BE2C (cell line): ENCODE measurements at places on chromosomes 2 and 18.

GRCh38 chr2:116732322-116732721 lies 1082.2 kb upstream of the DDX18 start:
- DNase-seq, result no peak

- no peak for DNase-seq
These were observed 31.3 kb downstream of the LANCL1 start for GRCh38 chr2:210445116-210445707.

DNA sequence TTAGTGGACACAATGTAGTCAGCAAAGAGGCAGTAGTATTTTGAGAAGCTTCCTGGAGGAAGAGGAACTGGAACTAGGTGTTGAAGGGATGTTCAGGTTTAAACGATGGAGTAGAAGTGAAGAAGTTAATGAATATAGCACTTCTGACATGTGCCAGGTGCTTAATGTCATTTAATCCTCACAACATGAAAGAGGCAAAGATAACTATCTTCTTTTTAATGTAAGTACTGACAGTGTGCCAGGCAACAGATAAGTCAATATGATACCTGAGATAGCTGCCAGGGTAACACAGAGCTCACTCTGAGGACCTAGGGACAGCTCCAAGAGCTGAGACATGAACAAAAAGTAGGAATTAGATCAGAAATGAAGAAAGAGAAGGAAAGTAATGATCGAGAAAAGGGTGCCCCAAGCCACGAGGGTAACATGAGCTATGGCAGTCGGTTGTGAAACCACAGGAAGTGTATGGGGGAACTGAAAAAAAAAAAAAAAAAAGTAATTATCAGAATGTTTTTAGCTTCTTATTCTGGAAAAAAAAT lies 140.7 kb downstream of the RNF144A start:
- no peak for DNase-seq

DNA sequence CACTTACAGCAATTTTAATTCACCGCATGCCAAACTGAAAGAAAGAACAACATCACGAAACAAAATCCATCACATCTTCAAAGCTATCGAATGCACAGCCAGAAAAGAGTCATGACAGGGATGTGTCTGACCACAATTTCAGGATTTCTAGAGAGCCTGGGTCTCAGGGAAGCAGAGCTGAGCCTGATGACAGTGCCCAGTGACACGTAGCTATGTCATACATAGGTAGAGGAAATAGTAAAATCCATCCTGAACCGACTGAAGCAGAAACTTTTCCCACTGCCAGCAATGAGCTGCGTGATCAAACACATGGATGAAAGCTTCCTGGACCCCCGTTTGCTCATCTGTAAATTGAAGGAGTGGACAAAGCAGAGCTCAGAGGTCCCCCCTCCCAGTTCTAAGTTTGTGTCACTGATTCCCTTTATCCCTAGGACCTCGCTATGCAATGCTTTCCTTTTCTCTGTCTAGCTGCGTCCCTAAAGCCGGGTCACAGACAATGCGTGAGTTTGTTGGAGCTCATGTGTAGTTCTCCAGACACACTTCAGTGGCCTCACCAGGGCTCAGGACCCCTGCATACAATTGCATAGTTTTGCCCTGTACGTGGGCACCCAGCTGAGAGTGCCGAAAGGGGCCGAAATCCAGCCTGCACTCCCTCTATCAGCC lies 37.6 kb downstream of the CCBE1 start:
- no peak for DNase-seq

- no peak for DNase-seq
These were observed 61.0 kb downstream of the TSPYL6 start for GRCh38 chr2:54194761-54195750.

- no peak for DNase-seq
These were observed 19.4 kb downstream of the TOGARAM2 start for GRCh38 chr2:29000481-29000880.

DNA sequence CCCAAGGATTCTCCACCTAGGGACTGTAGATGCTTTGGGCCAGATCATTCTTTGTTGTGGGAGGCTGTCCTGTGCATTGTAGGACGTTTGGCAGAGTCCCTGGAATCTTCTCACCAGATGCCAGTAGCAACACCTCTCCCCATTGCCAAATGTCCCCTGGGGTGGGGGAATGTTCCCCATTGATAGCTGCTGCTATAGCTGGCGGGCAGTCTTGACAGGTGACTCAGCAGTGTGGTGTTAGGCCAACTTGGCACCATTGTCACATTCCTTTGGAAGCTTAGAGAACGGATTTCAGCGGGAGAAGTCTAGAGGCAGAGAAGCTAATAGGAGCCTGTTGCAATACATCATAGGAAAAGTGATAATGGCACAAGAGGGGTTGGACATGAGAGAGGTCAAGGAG lies 495.7 kb upstream of the SMIM21 start:
- DNase-seq, result no peak

DNA sequence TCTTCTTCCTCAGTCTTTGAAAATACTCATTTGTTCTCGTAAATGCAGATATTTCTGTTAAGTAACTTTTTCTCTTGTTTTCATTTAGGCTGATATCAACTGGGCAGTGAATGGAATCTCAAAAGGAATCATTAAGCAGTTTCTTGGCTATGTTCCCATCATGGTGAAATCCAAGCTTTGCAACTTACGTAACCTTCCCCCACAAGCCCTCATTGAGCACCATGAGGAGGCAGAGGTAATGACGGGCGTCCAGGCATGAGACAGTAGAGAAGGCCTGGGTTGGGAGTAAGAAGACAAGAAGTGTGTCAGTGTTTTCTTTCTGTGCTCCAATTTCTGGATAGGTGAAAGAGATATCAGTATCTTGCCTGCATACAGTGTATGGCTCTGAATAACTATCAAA lies 5.1 kb downstream of the POLR1B start:
- no peak for DNase-seq

GRCh38 chr18:74351354-74351753 lies 35.7 kb downstream of the C18orf63 start:
- no peak for DNase-seq

- no peak for DNase-seq
These were observed 40.5 kb downstream of the MYO7B start for GRCh38 chr2:127575941-127576432.

DNA sequence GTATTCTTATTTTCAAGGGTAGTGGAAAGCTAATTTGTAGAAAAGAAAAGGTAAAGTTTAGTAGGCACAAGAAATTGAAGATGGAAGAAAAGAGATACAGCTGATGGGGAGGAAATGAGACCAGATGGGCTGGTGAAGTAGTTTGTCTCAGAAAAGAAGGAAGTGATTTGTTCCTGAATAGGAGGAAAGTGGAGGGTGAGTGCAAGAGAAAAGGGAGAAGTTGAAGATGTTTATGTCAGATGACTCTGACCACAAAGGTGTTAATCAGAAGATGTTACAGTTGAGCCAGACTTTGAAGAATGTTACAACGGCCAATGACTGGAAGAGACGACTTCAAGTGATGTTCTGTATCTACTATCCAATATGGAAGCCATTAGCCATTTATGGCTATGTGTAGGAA lies 21.2 kb downstream of the ZSCAN30 start:
- no peak for DNase-seq

GRCh38 chr2:9099341-9099751 lies 95.9 kb upstream of the MBOAT2 start:
- DNase-seq, result no peak

DNA sequence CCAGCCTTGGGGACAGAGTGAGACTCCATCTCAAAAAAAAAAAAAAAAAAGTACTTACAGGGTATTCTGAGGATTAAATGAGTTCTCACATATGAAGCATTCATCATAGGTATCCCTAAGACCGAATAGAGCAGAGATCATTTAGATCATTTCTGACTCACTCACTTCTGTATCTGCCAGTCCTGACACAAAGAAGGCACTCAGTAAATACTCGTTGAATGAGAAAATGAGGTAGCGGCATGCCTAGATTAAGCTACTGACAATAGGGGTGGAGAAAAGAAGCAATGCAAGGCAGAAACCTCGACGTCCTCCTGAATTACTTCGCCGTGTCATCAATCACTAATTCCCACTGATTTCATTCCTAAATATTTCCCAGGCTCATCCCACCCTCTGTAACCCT lies 103.8 kb downstream of the GREB1L start:
- no peak for DNase-seq

GRCh38 chr2:165281387-165281786 lies 42.2 kb downstream of the SCN2A start:
- no peak for DNase-seq

- DNase-seq, result no peak
These were observed 108.6 kb upstream of the FZD7 start for GRCh38 chr2:201925056-201925455.
